ENCODE measurements at places on chromosomes 6 and 20.
A peak's percentile ranks its signal among the peaks of the same experiment; 100 is the strongest.

DNA sequence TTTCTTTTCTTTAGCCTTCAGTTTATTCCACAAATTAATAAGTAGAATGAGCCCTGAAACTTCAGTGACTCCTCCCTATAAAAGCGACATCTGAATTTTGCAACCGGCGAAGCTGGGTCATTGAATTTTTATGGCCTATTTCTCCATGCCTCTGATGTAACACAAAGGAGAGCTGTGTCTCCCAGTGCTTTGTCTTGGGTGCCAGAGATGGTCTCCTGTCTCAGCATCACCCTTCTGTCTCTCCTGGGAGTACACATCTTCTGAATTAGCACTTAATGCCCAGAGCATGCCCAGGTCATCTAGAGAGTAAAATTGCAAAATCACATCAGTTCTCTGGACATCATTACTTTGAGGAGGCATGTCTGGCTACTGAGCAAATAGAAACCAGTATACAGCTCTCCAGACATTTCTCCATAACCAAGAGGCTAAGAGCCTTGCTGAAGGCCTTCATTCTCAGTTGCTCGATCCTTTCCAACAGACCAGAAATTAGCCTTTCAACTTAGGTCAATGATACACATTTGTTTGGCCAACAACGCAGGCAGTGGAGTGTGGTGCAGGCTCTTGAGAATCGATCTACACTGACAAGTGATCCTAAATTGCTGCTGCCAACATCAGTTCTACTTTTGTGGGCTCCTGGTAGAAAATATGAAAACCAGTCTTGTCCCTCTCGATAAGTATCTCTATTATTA is 176.0 kb upstream of the FOXQ1 start:
- DNase-seq: no peak

DNA sequence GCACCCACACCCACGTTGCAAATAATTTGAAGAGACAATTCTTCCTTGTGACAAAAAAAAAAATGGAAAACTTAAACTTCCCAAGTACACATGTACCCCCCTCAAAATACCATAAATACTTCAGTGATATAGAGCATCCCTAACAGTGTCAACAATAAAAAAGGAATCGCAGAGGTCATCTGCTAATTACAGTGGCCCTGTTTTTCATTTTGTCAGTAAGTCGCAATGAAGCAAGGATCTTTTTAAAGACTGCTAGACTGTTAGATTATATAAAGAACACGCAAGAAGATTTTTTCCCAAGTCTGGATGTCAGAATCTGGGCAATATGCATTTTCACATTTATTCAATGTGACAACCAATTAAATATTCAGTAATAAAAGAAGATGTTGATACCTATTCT is 93.9 kb downstream of the EPB41L2 start:
- DNase-seq: no peak

DNA sequence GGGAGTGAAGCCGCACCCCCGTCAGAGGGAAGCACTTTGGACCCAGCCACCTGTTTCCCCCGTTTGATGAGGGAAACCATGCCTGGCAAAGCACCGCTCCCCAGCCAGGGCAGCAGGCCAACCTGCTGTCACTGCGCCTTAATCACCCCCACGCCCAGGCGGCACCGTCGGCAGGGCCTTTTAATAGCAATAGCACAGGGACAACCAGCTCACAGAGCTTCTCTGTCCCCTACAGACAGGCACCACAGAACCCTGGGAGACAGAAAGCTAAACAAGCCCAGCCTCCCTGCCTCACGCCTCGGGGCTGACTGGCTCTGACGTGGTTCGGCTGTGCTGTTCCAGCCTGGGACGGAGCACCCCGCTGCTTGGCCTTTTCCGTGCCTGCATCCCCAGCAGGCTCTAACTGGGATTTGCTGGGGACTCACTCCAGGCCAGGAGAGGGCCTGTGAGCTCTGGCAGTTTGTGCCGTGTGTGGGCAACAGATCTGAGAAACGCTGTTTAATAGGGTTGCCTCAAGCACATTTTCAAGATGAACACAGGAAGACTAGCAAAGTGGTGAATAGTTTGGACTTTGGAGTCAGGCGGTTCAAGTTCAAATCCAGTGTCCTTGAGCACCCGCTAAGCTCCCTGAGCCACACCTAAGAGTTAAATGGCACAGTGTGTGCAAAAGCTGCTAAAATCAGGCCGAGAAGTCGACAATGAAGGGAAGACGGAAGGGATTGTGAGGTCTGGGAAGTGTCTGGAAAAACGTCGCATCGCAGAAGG is 223.8 kb downstream of the NRN1 start:
- DNase-seq: peak; percentile 41

DNA sequence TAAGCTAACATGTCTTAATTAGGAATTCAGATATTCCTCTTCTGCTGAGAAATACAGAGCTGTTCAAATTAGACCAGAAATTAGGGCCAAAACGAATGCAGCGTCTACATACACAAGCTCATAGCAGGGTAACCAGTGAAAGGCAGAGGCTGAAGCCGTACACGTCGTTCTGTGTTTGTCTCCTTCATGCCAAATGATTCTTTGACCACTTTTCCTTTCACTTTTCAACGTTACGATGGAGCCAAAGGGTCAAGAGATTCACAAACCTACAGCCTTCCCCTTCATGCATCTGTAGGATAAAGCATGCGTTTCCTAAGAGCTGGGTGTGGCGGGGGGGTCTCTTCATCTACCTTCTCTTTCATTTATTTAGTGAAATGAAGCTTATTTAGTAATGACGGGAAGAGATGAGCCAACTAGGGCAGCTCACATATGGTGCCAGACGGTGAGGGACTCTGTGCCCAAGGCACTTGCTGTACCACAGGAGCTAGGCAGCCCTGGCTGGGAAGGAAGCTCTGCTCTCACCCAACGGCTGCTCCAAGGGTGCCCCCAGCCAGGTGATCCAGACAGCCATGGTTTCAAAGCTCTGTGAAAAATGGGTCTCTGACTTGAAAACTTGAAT is 178.0 kb downstream of the ATXN1 start:
- DNase-seq: no peak

DNA sequence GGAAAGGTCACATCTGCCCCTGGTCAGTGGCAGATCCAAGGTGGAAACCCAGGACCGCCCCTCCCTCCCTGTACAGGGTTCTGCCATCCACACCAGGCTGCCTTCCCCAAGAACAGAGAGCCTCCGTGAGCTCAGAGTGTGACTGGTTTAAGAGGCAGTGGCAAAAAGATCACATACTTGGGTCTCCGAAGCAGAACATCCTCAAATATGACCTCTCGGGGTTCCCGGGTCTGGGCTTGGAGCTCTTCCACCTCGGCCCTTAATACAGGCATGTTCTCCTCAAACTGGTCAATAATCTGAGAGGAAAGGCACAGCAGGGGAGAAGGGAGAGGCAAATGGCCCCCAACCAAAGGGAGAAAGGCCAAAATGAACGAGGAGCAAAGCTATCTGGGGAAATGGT is 14.8 kb downstream of the C20orf96 start:
- DNase-seq: no peak

GRCh38 chr6:169528755-169529154 is 173.1 kb downstream of the WDR27 start:
- no peak for DNase-seq

GRCh38 chr6:100575921-100576320 is 111.2 kb upstream of the SIM1 start:
- no peak for DNase-seq

GRCh38 chr6:44119704-44120262 is 7.5 kb downstream of the MRPL14 start:
- no peak for DNase-seq

DNA sequence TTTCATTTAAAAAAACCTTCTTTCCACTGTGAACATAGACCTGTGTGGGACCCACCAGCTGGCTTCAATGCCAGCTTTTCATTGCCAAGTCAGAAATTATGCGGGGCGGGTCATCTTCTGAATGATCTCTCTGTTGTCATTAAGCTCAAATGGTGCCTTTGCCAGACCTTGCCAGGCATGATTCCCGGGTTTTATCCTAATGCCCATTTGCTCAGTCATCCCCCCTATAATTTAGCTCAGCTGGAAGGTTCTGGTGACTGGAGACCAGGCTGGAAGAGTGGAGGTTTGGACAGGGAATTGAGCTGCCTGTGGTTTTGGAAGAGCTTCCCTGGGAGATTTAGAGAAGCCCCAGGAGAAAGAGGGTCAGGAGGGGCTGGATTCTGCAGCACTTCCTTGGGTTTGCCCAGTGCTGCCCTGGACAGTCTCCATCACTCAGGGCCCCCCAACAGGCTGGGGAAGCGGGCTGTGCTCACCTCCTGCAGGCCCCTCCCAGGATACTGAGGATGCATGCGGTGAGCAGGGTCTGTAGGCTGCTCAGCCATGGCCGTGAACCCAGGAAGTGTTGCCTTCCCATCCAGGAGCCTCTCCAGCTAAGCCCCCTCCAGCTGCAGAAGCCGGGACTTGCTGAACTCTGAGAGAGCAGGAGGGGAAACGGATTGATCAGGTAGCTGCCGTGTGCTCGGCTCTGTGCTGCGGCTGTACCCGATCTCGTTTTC is 273.0 kb downstream of the CDH4 start:
- no peak for DNase-seq

GRCh38 chr6:167917551-167918154 is 79.8 kb upstream of the KIF25 start:
- DNase-seq: no peak

- no peak for DNase-seq
These were observed 2.5 kb downstream of the RBM39 start for GRCh38 chr20:35739294-35740163.

DNA sequence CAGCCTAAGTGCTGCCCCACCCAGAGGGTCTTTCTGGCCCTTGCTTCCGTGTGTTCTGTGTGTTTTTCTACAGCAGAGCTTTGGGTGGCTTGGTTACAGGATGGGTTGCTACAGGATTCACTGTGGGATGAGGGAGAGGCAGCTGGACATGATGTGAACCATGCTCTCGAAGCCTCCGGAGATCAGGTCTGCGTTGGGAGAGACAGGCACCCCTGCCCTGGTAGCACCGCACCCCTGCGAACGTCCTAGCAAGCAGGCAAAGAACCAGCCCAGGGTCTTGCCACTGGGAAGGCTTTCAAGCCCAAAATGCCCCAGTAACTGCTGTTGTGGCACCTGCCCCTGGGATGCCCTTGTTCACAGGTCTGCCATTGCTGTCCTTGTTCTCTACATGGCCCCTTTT is 66.4 kb downstream of the IGF2R start:
- DNase-seq: no peak

DNA sequence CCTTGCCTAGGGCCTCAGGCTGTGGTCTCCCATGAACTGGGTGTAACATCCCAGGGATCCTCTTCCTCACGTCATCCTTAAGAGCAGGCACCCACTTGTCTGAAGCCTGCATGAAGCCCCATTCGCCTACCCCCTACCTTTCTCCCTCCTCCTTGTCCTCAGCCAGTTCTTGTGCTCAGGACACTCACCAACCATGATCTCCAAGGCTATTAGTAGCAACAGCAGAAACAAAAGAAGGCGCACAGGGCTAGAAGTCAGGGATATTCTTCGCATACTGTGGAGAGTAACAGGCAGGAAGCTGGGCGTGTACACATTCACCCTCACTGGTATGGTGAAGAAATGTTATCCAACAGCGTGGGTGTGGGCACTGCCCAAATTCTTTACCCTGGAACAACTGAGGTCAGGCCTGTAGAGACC is 7.3 kb downstream of the RAET1E start:
- DNase-seq: no peak

GRCh38 chr6:110543106-110543505 is 66.7 kb upstream of the SLC22A16 start:
- peak; percentile 49 for DNase-seq

- DNase-seq: no peak
These were observed 260.0 kb downstream of the NRN1 start for GRCh38 chr6:5746759-5747130.

GRCh38 chr20:56511926-56512325 is 12.6 kb upstream of the FAM209A start:
- DNase-seq: no peak

GRCh38 chr6:111813237-111813636 is 60.0 kb downstream of the FYN start:
- DNase-seq: no peak

GRCh38 chr6:167674486-167674885 is 152.2 kb upstream of the AFDN start:
- DNase-seq: no peak

- DNase-seq: no peak
These were observed 57.4 kb downstream of the SLC24A3 start for GRCh38 chr20:19269737-19270340.

DNA sequence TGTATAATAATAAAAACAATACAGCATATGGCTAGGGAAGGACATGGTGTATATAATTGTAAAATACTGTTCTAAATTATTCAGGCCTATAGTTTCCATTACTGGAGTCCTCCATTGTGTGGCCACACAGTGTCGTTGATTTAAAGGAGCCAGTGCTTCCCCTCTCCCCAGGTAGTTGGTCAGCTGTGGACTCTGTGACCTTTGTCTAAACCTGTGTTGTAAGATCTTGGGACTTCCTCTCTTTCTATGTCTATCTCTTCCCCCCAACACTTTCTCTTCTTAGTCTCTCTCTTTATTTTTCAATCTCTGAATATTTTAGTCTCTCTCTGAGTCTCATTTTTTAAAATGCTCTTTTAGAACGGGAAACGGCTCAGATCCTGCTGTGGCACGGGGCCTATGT is 35.6 kb downstream of the BRPF3 start:
- no peak for DNase-seq

DNA sequence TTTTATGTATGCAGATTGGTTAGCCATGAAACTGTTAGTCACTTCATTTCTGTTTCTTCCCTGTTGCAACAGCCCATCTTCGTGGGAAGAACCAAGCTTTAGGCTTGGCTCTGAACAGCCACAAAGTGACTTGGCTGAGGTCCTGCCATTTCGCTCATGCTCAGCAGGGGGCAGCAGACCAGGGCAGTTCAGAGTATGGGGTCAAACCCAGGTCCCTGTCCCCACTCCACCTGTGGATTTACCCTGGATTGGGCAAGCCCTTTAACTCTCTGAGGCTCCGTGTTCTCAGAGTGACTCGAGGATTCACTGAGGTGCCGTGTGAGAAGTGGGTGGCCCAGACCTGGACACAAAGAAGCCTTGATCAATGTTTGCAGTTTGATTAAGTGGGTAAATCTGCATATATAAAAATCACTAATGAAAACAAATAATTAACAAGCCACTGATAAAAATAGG is 19.8 kb upstream of the MAP1LC3A start:
- DNase-seq: peak; percentile 84

DNA sequence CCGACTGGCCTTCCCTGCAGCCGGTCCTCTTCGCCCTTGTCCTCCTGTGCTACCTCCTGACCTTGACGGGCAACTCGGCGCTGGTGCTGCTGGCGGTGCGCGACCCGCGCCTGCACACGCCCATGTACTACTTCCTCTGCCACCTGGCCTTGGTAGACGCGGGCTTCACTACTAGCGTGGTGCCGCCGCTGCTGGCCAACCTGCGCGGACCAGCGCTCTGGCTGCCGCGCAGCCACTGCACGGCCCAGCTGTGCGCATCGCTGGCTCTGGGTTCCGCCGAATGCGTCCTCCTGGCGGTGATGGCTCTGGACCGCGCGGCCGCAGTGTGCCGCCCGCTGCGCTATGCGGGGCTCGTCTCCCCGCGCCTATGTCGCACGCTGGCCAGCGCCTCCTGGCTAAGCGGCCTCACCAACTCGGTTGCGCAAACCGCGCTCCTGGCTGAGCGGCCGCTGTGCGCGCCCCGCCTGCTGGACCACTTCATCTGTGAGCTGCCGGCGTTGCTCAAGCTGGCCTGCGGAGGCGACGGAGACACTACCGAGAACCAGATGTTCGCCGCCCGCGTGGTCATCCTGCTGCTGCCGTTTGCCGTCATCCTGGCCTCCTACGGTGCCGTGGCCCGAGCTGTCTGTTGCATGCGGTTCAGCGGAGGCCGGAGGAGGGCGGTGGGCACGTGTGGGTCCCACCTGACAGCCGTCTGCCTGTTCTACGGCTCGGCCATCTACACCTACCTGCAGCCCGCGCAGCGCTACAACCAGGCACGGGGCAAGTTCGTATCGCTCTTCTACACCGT is 6.1 kb downstream of the UBD start:
- no peak for DNase-seq

GRCh38 chr20:64010711-64011237 is 25.2 kb upstream of the C20orf204 start:
- DNase-seq: no peak
